GDM1 (cell line): ENCODE measurements at places on chromosomes 3 and 15.

DNA sequence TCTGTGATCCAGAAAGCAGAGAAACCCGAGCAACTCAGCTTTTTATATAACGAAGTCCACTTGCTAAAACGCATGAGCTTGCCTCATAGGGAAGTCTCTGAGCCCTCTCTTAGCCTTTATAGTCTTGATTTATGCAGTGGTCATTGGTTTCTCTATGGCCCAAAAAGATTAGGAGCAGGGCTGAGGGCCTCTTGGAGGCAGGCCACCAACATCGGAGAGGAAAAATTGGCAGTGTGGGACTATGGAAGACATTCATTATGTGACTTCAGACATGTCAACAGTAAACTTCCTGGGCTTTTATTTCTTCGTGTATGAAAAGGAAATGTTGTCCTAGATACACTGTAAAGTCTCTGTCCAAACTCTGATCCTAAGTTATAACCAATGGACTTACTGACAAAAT is 13.5 kb downstream of the RAB8B start:
- DNase-seq: no peak

GRCh38 chr3:194443901-194444300 is 42.9 kb downstream of the ATP13A3 start:
- DNase-seq: no peak

DNA sequence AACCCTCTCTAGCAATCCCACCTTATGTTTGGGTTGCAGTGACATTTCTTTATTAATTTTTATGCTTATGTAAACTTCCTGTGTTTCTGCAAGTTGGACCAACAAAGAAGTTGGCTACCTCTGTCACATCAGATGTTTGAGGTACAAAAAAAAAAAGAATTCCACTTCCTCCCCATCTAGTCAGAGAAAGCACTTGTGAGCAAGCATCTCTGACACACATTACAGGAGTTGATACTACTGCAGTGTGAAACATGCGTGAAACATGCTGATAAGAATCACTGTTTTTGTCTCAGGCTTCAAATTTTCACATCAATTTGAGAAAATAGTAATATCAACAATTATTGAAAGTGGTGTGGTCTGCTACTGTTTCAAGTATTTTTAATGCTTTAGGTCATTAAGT is 1.3 kb downstream of the SCAANT1 start:
- no peak for DNase-seq

- no peak for DNase-seq
Measured at GRCh38 chr3:157514371-157514895, 11.2 kb upstream of the VEPH1 start.

- no peak for DNase-seq
Measured at GRCh38 chr15:98147415-98147814, 186.9 kb downstream of the ARRDC4 start.

DNA sequence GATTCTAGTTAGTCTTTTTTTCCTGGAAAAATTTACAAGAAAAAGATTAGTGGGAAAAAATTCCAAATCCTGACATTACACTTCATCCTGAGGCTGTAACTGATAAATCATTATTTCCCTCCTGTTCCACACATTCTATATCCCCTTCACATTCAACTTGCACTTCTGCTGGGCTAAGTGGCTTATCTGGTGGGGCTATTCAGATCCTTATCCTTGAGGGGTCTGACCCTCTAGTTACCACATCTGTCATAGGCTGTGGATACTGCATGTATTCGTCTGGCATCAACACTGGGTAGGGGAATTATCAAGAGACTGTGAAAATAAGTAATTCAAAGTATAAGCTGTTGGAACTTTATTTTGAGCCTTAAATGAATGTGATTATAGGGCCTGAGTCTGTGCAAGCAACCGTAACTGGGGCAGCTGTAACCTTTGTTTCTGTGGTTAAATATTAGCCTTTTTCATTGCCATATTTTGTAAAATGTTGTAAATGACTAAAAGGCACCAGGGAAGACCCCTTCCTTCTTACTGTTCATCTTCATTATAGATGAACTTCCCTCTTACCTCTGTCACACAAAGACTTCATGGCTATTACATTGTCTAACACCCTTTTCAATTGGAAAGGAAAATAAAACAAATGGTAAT is 28.0 kb upstream of the TEX9 start:
- DNase-seq: no peak

DNA sequence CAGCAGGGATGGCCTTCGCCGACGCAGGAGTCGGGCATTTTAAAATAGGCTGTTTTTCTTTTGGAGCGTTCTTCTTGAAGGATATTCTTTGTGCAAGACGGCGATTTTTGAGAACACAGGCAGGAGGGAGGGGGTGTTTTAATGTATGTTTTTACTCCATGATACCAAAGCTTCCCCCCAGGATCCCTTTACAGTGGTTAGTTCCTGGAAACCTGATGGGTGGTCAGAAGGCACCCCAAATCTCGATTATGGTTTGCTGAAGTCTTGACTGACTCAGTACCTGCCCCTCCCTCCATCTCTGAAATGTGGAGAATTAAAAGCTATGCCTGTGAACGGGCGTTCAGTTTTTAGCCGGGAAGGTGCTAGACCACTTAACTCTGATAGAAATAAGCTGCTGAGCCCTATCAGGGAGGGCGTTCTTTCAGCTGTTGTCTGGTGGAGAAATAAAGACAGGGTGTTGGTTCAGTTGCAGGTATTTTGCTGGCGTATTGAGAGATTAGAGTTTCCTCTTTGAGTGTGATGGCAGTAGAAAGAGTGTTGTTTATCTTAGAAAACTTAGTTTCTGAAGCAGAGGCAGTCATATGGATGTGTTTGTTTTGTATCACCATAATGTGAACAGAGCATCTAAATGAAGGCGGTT is 3.4 kb downstream of the IGF1R start:
- DNase-seq: no peak

DNA sequence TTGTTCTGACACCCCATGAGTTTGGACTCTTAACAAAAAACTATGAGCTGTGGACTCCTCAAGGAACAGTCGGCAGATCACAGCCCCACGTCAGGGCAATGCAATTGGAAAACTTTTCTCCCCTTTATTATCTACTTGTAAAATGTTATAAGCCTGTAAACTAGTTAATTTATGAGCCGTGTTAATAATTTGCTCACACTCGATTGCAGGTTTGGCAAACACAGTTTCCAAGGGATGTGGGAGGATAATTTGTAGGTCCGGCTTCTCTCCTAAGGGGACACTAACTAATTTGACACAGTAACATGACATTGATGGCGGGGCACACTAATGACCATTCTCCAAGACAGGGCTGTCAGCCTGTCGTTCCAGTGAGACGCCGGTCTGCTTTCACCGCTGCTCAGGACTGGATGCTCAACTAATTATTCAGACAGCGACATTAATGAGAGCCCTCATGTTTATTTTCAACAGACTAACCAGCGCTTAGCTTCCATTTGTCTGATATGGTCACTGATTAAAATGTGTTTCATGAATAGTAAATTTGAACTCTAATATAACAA is 222.1 kb downstream of the FOXP1 start:
- DNase-seq: no peak

DNA sequence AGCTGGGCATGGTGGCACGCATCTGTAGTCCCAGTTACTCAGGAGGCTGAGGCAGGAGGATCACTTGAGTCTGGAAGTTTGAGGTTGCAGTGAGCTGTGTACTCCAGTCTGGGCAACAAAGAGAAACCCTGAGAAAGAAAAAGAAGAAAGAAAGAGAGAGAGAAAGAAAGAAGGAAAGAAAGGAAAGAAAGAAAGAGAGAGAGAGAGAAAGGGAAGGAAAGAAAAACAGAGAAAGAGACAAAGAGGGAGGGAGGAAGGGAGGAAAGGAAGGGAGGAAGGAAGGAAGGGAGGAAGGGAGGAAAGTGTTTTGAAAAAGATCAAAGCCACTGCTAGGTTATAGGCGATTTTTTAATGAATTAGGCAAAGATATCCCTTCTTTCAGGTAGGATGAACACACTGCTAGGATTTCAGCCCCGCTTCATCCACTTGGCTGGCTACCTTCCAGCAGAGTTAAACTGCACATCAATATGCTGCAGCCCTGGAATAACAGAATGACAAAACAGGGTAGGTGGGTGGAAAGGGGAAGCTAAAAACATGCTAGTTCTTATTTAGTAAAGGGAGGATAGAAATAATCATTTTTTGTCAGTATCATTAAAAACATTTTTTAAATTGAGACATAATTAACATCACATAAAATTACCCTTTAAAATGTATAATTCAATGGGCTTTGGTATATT is 12.8 kb upstream of the PPARG start:
- DNase-seq: no peak

- no peak for DNase-seq
Measured at GRCh38 chr3:46422617-46423016, 15.6 kb downstream of the CCRL2 start.

- peak; percentile 3 for DNase-seq
Measured at GRCh38 chr3:54853573-54854404, 74.1 kb downstream of the LRTM1 start.
